Stimulated activated CD4-positive, alpha-beta T cell treated with anti-CD3 and anti-CD28 coated beads, Interleukin-1b, Interleukin-23, amount 100 ng/mL, for 1 hour (primary cell): ENCODE measurements at places on chromosomes 4 and X.

DNA sequence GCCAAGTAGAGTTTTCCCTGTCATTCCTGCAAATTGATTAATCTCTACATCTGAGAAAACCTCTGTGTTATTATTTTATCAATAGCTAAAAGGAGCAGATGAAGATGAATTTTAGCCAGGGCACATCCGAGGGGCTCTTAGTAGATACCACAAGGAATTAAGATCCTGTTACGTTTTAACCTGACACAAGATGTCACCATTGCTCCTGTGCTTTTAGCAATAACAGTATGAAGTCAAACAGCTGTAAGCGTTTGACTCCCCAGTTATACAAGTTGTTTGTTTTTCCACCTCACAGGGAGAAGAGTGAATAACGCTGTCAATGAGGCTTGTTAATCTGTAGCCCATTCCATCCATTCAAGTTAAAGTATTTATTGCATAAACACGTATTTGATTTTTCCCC, 76.0 kb upstream of the AP1S2 start:
- no peak for DNase-seq

GRCh38 chr4:38529189-38530115, 134.5 kb upstream of the KLF3 start:
- DNase-seq: no peak

DNA sequence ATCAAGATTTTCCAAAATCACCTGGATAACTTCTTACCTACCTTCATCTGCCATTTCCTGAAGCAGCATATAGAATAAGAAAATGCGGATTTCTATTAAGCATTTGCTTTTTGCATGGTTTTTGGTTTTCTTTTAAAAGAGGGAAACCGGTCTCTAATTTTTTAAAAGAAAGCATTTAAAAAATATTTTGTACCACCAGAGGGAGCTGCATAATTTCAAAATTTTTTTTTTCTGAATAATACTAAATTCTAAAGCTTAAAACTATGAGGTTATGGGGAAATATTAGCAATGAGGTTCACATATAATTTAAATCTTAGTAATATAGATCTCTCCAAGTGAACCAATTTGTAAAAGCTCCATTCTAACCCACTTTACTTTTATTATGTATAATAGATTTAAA, 137.7 kb upstream of the TENT5D start:
- no peak for DNase-seq

GRCh38 chr4:127425851-127426250, 206.9 kb upstream of the INTU start:
- no peak for DNase-seq

GRCh38 chrX:148020329-148020728, 39.2 kb downstream of the FMR1NB start:
- no peak for DNase-seq

DNA sequence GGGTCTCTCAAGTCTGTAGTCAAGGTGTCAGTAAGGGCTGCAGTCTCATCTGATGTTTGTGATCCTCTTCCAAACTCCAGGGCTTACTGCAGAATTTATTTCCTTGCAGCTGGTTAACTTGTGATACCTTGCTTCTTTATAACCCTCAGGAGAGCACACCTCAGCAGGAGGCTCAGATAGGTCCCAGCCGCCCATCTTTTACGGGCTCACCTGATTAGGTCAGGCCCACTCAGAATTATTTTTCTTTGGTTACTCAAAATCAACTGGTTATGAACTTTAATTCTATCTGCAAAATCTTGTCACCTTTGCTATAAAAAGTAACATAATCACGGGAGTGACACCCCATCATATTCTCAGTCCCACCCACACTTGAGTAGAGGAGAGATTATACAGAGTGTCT, 99.9 kb upstream of the BEND4 start:
- DNase-seq: no peak

DNA sequence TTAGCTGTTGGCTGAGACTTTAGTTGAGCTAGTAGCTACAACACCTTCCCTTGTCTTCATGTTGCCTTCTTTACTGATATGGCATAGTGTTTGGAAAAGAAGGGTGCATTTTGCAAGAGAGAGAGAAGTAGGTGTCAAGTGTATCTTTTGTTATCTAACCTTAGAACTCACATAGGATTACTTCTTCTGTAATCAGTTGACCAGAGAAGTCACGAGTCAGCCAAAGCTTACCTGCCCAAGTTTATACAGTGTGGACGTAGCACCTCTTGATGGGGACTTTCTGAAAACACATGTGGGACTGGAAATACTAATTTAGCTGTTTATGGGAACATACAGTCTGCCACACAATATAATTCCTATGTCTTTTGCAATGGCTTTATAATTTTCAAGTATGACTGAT, 56.0 kb downstream of the UGT8 start:
- no peak for DNase-seq

DNA sequence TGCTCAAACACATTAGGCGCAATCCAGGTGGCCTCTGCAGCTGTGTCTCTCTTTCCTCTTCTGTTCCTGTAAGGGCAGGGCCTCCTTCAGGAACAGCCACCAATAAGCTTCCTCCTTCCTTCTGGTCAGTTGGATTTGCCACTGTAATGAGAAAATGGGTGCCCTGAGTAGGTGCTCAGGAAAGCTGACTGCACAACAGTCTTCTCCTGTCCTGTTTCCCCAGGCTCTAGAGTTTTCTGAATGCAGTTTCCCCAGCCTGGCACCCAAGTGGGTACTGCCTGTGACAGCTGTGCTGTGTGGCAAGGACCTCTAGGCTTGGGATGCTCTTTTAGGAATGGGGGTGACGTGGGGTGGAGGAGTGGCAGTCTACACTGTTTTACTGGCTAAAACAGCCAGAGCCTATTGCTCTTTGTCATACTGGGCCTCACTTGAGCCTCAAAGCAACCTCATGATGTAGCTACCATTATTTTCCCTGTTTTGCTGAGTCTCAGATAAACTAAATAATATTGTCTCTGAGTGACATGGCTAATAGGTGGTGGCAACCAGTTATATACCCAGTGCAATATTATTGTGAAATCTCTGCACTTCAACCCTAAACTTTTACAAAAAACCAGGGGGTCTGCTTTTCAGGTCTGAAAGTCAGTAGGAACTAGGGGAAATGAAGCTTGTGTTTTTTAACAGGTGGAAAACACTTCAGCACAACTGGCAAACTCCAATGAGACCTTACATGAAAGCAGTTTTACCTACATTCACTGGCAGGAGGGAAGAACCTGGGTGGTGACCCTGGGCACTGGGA, 1.2 kb downstream of the CXCL2 start:
- no peak for DNase-seq

- no peak for DNase-seq
Observed at GRCh38 chrX:23819385-23820234, 36.6 kb downstream of the SAT1 start.

GRCh38 chrX:131359611-131360010, 70.5 kb upstream of the IGSF1 start:
- DNase-seq: no peak
